NCI-H187 (cell line): ENCODE measurements at places on chromosomes 16 and 17.

DNA sequence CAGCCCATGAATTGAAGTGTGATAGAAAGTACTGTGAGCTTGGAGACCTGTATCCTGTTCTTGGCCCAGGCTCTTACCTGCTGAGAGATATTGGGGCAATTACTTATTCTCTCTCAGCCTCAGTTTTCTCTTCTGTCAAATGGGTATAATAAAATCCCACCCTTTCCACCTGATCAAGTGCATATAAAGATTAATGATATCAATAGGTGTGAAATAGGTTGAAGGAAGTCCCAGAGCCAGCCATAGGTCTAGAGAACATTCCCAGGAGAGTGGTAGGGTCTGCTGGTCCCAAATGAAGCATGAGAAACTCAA lies 81.2 kb downstream of the GNAO1 start:
- no peak for DNase-seq

DNA sequence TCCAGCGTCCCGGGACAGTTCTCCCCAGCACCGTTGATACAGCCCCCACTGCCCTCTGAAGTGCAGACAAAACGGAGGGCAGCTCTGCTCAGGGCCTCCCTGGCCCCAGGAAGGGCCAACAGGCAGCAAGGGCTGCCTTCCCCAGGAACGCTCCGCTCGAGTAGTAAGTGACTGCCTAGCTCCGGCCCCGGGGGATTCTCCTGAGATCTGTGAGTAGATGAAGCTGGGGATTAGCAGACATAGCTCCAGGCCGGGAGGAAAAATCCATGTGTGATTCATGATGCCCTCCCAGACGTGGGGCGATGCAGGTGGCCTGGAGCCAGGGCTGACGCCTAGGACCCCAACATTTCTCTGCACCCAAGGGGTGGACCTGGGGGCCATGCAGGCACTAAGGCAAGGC lies 85.3 kb downstream of the ENGASE start:
- no peak for DNase-seq

DNA sequence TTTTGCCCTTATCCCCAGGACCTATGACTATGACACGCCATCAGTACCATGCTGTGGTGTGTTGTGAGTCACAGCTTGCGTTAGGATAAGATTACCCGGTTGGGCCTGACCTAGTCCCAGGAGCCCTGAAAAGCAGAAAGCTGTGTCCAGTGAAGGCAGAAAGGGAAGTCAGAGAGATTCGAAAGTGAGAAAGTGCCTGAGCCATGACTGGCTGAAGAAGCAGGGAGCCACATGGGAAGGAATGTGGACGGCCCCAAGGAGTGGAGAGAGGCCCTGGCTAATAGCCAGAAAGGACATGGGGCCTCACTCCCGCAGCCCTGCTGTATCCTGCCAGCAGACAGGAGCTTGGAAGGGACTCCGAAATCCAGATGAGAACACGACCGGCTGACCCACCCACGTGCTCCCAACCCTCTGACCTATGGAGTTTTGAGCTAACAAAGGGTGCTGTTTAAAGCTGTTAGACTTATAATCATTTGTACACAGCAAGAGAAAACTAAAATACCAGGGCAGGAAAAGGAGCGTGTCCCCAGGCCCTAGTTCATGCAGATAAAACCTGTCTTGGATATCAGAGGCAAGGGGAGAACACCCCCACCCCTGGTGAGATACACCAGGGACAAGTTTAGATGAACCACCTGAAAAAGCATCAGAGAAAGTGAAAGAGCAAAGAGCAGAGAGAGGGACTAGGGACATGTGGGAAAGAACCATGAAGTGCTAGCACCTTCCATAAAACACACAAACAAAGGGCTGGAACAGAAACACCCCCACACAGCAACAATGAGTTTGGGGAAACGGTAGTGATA lies 115.3 kb downstream of the SLC39A11 start:
- DNase-seq, result no peak

- no peak for DNase-seq
Observed at GRCh38 chr16:47713225-47713595, 252.1 kb downstream of the PHKB start.

- no peak for DNase-seq
Observed at GRCh38 chr17:58052945-58053715, 30.1 kb upstream of the DYNLL2 start.

DNA sequence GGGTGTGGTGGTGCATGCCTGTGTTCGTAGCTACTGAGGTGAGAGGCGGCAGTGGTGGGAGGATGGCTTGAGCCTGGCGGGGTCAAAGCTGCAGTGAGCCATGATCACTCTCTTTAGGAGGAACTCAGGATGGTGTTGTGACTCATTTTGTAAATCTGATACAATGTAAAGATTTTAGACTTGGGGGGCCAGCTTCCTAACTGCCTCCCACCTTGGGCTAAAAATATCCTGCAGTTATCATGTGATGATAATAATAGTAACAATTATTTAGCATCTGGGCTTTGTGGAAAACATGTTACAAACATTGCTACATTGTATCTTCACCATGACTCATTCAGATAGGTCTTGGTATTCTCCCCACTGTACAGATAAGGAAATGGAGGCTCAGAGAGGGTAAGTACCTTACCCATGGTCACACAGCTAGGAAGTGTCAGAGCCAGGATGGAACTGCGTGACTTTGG lies 7.4 kb downstream of the CTNS start:
- DNase-seq, result no peak

DNA sequence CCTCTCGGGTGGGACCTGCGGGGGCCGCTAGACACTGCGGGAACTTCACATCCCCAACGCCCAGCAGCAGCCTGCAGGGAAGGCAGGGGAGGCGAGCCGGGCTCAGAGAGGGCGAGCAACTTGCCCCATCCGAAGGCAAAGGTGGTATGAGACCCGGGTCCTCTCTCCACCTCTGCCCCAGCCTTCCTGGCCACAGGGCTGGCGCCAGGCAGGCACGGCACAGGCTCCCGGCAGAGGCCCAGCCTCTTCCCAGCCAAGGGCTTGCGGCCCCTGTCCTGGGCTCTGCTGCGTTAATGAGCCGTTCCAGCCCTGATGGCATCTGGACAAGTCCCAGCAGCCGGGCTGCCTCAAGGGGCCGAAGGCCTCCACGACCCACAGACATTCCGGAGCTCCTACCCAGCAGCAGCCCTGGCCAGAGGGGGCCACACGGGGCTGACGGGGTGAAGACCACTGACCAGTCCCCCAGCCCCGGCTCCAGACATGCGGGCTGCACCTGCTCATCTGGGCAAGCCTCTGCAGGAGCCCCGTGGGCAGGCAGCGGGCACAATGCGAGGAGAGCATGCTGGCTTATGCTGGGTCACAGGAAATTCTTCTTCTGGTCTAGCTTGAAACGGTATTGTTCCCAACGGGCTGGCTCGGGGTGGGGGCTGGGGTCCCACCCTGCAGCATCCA lies 1.2 kb upstream of the HS3ST6 start:
- no peak for DNase-seq

- DNase-seq, result no peak
Observed at GRCh38 chr17:79696610-79696982, 34.1 kb upstream of the ENPP7 start.

DNA sequence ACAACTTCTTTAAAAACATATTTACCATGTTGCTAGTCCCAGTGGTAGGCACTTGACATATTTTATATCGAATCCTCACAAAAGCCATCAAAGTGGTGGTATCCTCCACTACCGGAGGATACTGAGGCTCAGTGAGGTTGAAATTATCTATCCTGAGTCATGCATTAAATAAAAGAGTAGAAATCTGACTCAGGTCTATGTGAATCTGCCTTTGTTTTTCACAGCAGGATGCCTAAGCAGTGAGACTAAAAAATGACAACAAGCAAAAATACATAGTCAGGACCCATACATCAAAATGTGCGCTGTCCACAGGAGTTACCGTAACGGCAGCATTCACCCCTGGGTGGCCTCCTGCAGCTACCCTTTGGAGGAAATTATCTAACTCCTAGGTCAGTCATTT lies 17.7 kb downstream of the BRD7 start:
- no peak for DNase-seq

DNA sequence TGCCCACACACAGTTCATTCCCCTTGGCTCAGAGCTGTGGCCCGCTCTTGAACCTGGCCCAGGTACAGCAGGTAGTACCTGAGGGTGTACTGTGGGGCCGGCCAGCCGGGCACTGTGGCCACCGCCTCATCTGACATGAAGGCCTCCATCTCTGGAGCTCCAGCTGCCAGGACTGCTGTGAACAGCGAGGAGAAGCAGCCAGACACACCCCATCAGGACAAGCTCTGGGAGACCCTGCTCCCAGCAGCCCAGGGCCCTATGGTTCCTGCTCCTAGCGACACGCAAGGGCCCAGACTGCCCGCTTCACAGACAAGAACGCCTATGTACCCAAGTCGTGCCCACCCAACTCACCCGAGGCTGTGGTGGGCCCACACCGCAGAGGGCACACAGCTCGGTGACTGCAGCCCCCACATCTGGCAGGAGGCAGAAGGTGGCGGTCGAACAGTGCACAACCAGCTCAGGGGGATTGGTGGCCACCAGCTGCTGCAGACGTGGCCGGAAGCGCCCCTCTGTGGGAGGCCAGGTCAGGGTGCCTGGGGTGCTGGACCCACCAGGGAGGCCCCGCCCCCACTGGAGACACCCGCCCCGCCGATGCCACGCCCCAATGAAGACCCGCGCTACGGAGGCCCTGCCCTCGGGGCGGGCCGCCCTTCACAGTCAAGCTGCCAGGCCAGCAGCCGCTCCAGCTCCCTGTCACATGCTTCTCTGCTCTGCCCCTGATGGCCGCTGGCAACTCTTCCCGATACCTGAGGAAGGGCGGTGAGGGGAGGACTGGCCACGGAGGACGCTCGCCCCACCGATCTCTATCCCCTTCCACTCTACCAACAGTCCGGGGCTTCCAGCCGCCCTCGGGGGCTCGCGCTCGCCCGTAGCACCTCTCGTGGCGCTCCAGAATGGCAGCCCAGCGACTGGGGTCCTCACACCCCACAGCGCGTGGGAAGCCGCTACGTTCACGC lies 1.1 kb upstream of the STUB1 start:
- peak; percentile 75 for DNase-seq

GRCh38 chr16:627454-628239 lies 3.1 kb upstream of the WFIKKN1 start:
- DNase-seq, result no peak

DNA sequence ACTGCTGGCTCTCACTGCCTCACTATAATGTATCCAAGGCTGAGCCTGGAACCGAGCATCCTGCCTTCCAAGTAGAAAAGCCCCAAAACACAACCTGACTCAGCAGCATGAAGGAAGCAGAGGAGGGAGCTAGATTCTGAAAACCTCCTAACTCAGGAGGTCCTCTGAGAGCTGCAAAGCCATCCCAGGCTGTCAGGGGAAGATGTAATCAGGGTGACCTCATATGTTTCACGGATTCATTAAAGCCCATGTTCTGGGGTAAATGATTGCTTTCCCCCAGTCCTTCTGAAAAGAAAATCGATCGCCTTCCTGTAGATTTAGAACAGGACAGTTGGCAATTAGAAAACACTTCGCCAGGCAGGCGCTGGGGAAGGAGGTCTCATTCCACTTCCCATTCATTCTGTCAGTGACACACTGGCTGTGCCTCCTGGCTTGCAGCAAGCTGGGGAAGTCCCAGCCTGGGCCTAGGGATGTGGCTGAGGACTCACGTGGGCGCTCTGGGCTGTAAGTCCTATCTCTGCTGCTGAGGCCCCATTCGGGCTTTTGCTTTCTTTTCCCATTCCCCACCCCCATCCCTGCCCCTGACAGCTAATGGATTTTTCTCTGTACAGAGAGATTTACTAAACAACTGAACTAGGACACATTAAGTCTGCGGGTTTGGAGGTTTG lies 75.7 kb upstream of the TMEM132E start:
- no peak for DNase-seq

DNA sequence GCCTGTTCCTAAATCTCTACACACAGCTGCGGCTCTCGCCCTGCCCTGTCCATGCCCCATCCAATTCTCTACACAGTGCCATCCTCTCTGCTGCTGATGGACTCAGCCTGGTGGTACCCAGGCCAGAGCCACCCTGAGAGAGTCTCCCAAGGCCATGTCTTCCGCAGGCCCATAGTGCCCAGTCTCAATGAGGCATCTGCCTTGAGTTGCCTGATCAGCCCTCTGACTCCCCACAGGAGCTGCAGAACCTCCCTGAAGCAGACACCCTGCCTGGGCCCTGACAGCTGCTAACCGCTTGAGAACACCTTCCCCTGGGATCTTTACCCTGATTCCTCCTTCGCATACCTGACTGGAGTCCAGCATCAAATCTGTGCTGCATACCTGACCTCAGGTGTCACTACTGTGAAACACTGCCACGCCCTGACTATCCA lies 13.3 kb downstream of the TSPOAP1 start:
- DNase-seq, result no peak

DNA sequence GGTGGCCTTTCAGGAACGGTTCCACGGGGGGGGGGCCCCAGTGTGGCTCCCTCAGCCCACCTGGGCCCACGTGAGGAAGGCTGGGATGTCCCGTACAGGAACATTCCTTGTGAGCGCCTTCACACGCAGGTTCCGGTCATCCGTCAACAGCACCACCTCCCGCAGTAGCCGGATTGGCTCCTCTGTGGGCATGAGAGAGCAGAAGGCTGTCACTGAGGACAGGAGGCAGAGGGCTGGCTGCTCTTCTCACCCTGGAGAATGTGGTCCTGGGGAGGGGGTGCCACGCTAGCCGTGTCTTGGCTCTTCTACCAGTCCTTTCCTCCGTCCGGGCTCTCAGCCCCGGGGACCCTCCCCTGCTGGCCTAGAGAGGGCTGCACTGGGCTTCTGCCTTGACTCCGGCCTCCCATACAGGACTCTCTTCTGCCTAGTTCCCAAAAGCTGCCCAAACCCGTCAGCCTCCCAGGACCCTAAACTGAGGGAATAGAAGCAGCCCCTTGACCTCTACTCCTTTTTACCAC lies 6.6 kb downstream of the HIC1 start:
- DNase-seq, result no peak

GRCh38 chr17:34981538-34982241 lies 1.4 kb downstream of the LIG3 start:
- no peak for DNase-seq

DNA sequence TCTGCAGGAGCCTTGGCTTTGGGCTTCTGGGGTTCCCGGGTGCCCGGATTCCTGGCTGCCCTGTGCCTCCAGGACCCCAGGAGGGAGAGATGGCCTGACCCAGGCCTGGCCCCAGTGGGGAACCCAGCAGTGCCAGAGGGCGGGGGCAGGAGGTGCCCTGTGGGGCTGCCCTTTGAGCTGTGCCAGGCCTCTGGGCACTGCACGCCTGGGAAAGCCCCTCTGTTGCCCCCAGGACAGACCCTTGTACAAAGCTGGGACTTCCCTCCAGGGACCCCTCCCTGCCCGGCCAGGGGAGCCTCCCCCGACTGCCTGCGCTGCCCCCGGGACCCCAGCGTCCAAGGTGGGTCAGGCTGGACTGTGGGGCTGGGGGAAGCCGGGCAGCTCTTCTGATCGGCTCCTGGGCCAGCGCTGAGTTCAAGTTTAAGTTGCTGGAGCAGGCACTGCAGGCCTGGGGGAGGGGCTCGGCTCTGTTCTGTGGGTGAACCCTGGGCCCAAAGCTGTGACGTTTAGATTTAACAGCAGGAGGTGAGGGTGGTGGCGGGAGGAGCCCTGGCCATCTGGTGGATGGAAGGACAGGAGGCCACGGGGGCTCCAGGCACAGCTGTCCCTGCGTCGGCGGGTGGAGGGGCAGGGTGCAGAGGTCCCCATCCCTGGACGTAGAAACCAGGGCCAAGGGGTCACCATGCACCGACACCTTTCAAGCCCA lies 27.6 kb upstream of the C1QTNF8 start:
- DNase-seq, result no peak

- DNase-seq, result no peak
Observed at GRCh38 chr17:16459855-16460550, 32.0 kb downstream of the LRRC75A start.

- no peak for DNase-seq
Observed at GRCh38 chr17:48429638-48430586, at the start of gene SKAP1. TSS of gene SKAP1 (minus strand) at chr17:48430214.
